Activated T-cell treated with anti-CD3 and anti-CD28 coated beads, Interleukin-2, amount 50 U/mL, for 1 hour (primary cell): ENCODE measurements at places on chromosomes 2 and 18.

DNA sequence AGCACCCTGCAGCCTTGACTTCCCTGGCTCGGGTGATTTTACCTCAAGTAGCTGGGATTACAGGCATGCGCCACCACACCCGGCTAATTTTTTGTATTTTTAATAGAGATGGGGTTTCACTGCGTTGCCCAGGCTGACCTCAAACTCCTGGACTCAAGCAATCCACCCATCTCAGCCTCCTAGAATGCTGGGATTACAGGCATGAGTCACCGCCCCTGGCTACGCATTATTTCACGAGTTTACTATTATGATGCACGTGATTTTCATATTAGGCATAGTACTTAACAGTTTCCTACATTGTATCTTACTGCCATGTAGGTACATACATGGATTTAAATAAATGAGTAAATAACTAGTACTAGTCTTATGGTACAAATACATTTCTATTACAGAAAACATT, 4.4 kb downstream of the DYNC2LI1 start:
- no peak for DNase-seq

DNA sequence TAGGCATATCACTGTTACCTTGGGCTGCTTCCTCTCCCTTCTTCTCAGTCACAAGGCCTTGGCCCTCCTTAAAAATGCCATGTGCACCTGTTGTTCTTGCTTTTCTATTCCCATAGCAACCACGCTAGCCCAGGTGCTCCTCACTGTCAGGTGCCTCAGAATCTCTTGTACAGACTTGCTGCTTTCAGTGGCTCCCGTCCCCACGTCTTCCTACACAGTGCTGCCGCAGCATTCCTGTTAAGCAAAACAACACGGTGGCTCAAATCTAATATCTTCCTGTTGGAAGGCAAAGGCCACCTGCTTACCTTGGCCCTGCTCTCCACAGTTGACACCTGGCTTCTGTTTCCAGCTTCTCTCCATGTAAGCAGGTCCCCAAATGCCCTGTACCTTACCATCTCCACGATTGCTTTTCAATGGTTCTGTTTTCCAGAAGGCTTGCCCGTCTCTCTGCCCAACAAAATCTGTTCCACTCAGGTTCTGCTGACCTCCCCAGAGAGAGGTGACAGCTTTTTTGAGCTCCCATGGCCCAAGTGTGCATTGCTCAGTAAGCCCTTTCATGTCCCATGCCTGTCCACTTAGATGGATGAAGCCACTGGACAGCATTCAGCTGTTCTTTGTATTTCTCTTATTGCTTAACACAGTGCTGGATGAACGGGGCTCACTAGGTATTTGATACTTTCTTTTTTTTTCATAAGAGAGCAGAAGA, 240.4 kb downstream of the PRKCE start:
- DNase-seq, result no peak

DNA sequence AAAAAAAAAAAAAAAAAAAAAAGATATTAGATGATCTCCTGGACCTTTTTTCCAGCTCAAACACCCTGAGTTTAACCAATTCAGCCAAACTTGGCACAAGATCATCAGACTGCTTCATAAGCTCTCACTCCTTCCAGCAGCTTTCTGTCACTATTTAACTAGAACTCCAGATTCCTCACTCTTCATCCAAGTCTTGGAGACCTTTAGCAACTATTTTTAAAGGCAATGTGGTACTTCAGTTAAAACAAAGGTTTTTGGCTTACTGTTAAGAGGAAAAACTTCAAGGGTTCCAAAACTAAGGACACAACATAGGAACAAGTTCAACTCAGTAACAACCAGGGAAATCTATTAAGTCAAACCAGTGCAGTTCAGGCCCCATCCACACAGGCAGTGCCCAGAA, 23.2 kb downstream of the LAMA1 start:
- DNase-seq, result no peak

- no peak for DNase-seq
Observed at GRCh38 chr2:55103046-55103445, 52.8 kb upstream of the RTN4 start.

- DNase-seq, result no peak
Observed at GRCh38 chr2:217092710-217093379, 233.0 kb upstream of the TNP1 start.

DNA sequence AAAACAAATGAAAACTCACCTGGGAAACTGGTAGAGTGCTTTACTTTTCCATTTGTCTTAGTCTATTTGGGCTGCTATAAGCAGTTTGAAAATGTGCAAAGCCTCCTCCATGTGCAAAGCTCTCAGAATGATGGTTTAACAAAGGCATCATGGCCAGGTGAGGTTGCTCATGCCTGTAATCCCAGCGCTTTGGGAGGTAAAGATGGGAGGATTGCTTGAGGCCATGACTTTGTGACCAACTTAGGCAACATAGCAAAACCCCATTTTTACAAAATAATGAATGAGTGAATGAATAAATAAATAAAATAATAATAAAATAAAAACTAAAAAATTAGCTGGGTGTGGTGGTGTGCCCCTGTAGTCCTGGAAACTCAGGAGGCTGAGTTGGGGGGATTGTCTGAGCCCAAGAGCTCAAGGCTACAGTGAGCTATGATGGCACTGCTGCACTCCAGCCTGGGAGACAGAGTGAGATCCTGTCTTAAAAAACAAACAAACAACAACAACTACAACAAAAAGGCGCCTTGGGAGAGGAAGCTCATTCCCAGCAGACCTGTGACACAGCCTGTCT, 71.8 kb downstream of the MYCN start:
- no peak for DNase-seq

DNA sequence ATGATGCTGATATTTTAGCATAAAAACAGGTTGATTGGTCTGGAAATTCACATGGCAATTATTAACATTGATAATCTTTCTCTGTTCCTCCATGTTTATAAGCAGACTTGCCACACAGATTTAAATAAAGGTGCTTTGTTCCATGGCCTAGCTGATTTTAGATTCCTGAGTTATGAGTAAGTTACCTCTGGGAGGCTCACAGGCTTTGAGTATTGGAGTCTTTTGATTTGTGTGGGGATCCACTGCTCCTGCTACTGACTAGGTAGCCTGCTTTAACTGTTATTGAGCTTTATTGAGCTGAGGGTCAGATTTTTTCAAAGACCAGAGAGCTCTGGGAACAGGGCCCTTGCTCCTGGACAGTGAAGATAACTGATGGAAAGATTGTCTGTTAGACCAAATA, 166.1 kb downstream of the ANKRD30B start:
- DNase-seq, result no peak

GRCh38 chr2:29767606-29768335, 153.6 kb downstream of the ALK start:
- no peak for DNase-seq

DNA sequence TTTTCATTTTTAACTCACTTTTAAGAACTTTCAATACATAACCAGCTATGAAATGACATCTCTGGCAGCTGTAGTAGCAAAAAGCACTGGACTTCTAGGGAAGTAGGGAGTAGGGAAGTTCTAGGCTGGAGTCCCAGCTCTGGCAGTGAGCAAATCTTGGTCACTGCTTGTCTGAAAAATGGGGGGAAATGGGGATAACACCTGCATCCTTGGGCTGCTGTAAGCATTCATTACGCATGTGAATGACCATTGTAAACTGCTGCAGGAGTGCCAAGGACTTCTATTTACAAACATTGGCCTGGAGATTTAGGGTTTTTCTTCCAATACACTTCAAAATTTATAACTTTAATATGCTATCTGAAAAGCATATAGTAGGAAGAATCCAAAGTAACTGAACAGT, 972 bp upstream of the MPP4 start:
- DNase-seq, result no peak

- DNase-seq, result no peak
Observed at GRCh38 chr2:212078103-212078502, 460.5 kb downstream of the ERBB4 start.

- no peak for DNase-seq
Observed at GRCh38 chr2:159573846-159574606, 42.3 kb downstream of the BAZ2B start.

GRCh38 chr2:159759577-159759976, 38.4 kb downstream of the CD302 start:
- no peak for DNase-seq

DNA sequence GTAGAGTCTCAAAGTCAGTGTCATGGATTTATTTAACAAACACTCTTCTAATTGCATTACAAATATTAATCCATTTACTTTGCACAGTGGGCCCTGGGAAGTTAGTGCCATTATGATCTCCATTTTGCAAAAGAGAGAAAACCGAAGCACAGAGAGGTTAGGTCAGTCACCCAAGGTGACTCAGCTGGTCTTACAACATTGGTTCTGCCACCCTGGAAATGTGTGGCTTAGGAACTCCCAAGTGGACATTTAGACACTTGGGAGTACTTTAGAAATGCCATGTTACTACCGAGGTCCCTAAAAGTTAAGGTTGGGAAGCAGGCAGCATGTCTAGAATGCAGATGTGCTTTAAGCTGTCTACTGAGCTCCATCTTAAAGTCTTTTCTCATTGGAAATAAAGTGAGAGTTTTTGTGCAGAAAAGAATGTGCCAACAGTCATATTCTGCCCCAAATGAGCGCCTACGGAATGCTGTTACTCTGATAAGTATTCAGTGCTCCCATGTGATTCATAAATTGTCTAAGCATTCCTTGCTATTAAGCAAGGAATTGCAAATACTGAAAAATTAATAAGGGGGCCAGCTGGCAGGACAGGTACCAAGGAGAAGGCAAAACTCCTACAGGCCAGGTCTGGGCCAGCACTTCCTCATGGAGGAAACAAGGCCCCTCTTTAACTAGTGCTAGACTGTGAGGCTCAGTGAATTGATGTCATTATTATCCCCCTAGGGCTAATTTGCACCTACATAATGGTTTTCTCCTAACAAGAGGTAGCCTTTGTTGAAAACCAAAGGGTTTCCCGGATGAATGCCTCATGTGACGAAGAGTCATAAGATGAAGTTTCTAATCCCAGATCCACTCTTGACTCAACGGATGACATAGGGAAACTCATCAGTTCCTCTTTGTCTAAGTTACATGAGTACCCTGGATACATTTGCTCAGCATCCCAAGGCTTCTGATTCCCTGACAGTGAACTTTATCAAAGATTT, 16.3 kb downstream of the NRP2 start:
- no peak for DNase-seq

DNA sequence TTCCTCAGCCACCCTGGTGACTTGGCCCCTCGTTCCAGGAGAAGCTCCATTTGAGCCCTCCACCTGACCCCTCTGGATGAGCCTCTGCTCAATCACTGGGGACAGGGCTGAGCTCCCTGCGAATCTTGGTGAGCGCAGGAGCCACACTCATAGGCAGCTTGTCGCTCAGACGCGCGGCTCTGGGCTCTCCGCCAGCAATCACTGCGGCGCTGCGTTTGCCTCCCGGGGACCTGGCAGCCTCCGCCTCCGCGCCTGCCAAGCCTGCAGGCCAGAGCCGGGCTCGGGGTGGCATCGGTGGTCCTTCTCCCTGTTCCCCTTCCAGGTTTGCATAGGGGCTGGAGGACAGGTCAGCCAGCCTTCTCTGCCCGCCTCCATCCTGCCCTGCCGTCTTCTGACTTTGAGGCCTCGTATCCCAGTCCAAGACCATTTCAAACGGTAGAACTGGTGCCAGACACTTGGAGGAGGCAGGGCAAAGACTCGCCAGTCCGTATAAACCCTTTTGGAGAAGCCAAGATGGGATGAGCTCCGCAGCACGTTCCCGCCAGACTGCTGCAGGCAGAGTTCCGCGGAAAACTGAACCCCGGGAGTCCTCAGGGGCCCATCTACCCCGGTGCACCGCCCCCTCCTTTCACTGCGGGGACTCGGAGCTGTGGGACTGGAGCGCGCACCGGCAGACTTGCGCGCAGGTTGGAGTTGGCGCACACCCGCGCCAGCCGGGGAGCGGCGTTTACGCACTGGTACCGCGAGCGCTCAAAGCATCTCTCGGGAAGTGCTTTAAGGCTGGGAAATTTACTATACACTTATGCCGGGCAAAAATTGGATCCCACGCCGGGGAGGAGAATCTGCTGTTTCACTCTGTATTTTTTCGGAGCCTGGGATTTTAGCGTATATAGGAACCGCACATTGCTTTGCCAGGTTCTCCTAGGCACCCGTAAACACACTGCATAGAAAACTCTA, 1.1 kb upstream of the TACR1 start:
- peak; percentile 16 for DNase-seq

GRCh38 chr2:228548230-228548629, 366.7 kb upstream of the SPHKAP start:
- no peak for DNase-seq

DNA sequence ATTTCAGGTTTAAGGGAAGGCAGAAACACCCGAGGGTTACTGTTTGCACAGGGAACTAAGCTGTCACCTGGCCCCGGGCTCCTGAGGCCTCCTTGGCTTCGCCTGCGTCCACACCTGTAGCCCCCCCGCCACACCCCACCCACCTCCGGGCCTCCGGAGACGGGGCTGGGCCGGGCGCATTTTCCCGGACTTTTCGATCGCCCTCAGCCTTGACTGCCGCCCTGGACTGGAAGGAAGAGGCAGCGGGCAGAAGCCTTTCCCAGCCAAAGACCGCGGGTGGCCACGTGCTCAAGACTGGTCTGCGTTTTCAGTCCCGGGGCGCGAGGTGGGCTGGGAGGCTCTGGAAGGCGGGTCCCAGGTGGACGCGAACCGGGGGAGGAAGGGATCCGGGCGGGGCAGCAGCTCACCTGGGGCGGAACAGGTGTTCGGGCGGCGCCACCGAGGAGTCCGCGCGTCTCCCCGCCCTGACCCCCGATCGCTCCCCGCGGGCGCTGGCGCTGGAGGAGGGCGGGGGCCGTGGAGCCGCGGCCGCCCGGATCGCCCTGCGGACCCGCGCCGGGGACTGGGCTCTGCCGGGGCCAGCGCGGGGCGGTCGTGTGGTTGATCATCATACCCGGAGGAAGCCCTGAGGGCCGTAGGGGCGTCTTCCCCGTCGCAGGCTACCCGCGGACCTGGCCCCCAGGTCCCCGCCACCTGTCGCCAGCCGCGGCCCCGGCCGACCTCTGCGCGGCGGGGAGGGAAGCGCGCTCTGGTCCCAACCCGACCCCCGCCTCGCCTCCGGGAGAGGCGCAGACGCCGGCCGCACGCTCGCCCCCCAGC, 3.2 kb downstream of the ID2 start:
- peak; percentile 59 for DNase-seq
